Renal cortical epithelial cell (primary cell): ENCODE measurements at places on chromosomes 5 and 9.

- no peak for DNase-seq
Observed at GRCh38 chr9:94794476-94795167, 68.1 kb downstream of the AOPEP start.

- peak; percentile 61 for DNase-seq
Observed at GRCh38 chr5:35229076-35230037, 930 bp downstream of the PRLR start.

DNA sequence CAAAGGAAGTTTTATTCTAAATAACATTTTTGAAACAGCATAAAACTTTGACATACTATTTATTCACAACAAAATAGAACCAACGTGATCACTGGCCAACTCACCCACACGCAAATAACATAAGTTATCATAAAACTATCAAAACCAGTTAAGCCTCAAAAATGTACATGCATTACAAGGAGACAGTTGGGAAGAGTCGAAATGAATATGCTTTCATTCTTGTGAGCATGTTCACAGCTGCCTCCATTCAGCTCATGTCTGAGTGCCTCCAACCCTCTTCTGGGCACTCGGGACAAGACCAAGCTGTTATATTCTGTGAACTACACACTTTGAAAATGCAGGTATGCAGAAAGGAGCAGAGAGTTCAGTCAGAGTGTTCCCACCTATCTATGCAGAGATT lies 284.9 kb downstream of the BNC2 start:
- DNase-seq = no peak

DNA sequence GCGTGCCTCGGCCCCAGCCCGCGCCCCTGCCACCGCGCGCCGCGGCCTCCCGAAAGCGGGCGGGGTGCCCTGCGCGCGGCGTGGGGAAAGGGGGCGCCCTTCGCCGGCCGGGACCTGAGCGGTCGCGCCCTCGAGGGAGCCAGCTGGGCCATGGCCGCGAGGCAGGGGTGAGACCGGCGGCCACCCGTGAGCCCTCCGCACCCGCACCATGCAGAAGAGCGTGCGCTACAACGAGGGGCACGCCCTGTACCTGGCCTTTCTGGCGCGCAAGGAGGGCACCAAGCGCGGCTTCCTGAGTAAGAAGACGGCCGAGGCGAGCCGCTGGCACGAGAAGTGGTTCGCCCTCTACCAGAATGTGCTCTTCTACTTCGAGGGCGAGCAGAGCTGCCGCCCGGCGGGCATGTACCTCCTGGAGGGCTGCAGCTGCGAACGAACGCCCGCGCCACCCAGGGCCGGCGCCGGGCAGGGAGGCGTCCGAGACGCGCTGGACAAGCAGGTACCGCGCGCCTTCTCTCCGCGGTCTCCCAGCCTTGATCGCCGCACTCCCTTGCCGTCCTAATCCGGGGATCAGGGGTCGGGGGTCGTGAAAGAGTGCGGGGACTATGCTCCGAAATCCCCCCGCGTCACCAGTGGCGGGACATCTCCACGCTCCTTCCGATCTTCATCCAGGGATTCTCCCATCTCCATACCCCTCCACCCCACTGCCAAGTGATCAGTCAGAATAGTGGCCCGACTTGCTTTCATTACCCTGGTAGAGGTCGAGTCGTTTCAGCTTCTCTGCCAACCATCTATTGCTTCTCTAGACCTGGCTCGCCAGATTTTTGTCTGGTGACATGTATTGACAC lies 590 bp downstream of the RASGRF2 start:
- no peak for DNase-seq

GRCh38 chr5:136814619-136815378 lies 449.5 kb upstream of the TRPC7 start:
- no peak for DNase-seq

DNA sequence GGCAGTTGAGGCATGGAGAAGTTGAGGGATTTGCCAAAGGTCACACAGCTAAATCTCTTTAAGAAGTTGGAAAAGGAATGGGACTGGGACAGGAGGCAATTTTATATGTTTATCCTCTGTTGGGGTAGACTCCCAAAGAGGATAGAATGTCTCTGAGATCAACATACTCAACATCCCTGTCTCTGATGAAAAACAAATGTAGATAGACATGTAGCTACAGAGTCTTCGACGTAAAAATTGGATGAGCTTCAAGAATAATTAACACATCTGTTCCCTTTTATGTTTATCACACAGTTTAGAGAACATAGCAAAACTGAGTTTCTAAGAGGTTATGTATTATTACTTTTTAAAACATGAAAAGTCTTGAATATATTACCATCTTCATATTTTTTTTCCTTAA lies 204.6 kb upstream of the CD180 start:
- no peak for DNase-seq

- no peak for DNase-seq
Observed at GRCh38 chr5:116044073-116044472, 11.8 kb downstream of the ARL14EPL start.

GRCh38 chr9:131625508-131625787 lies 80.1 kb downstream of the PRRT1B start:
- DNase-seq = no peak

DNA sequence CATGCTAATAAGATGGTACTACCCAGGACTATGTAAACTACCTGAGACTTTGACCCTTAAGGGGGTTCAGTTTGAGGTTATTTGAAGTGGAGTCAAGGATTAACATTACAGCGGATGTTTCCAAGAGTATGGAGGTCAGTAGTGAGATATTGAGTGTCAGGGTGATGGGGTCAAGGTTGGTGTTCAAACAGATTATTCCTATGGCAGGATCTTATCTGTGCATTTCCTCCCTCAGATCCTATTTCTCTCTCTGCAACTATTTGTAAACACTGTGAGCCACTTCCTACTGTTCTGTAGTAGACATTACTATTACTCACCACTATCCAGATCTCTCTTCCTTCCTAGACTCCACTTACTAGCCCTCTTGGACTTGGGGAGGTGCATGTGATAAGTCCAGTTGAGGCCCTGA lies 54.0 kb upstream of the STOM start:
- no peak for DNase-seq

- no peak for DNase-seq
Observed at GRCh38 chr9:108078811-108079210, 589.2 kb upstream of the KLF4 start.

- DNase-seq = no peak
Observed at GRCh38 chr5:148808864-148809642, 17.4 kb upstream of the ADRB2 start.

- no peak for DNase-seq
Observed at GRCh38 chr9:109728686-109729300, 51.2 kb upstream of the PALM2AKAP2 start.

DNA sequence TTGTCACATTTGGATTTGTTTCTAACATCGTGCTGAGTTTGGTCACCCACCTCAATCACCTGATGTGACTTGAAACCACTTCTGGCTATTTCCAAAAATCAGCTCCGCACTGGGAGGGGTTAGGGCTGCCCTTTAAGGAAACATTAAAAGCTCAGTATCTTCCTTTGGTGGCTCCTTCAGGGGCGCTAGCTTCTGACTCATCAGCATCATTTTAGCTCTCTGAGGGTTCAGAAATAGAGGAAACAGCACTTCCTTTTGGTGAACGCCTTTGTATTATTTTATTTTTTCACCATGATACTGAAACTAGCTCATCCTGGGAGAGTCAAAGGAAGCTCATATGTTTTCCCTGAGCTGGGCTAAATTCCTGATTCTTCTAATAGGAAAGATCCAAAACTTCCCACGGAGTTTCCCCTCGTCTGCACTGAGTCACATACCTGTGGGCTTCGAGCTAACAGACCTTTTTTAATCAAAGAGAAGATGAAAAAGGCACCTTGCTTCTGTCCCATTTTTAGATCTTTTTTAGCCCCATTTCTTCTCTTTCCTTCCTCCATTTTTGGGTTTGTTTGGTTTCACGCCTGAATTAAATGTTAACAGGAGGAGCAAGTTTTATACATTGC lies 48.2 kb downstream of the ROPN1L start:
- DNase-seq = no peak

DNA sequence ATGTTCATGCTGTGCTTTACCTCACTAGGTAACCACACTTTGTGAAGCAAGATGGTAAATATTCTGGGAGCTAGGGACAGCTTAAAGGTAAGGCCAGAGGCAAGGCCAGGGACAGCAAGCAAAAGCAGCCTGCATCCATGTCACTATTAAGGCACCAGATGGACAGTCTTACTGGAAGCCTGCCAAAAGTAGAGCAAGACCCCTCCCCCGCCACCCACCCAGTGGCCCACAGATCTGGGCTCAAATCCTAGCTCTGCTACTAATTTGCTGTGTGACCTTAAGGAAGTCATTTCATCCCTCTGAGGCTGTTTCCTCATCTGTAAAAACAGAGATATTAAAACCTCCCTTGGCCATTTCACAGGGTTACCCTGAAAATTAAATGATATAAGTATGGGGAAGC lies 13.2 kb upstream of the ERMP1 start:
- no peak for DNase-seq

- DNase-seq = peak; percentile 64
Observed at GRCh38 chr9:112135706-112136105, 39.4 kb downstream of the SUSD1 start.

GRCh38 chr9:111648066-111648465 lies 13.3 kb upstream of the GNG10 start:
- peak; percentile 42 for DNase-seq

DNA sequence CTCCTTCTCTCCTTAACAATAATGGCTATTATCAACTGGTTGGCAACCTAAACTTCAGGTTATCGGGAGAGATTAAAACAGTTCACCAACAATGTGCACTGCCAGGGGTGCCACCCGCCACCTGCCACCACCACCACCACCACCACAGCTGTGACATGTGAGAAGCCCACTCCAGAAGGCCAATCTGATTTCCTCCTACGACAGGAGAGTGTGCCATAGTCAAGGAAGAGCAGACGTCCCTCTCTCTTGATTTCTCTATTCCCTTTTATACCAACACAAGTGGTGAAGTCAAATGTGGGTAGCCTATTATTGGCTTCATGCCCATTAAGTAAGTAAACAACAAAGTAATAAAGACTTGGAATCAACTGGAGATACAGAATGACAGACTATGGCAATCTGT lies 22.4 kb downstream of the GNAQ start:
- DNase-seq = no peak

- DNase-seq = no peak
Observed at GRCh38 chr9:92740446-92740961, 24.1 kb downstream of the BICD2 start.

- no peak for DNase-seq
Observed at GRCh38 chr9:75797085-75797580, 93.3 kb upstream of the PCSK5 start.

DNA sequence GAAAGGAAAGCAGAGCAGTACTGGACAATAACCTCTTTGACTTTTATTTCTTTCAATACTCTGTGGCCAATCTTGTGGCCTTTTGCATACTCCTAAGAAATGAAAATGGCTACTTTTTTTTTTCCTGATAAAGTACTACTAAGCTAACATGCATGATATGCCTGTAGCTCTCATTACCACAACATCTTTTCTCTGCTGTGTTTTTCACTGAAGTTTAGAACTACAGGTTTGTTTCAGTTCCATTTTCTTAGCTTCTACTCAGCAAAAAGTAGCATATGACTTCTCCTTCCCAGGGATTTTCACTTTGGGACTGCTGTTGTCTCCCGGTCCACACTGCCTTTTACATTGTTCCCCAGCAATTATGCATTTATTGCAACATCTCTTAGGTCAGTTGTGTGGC lies 204.0 kb downstream of the KCTD16 start:
- DNase-seq = no peak

DNA sequence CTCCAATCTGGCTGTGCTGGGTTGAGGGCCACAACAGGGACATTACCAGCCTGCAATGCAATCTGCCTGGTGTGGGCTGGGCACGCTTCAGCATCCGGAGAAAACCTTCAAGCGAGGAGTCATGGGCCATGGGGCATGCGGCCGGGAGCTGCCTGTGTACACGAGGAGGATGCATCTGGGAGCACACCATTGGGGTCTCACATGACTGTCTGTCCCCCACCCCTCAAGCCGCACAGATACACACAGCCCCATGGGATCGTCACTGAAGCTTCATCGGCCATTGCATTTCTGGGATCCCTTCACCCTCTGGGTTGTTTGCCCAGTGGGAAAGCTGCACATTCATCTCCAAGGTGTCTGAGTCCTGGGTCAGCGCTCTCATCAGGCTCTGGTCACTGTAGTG lies 9.9 kb downstream of the LCN1 start:
- no peak for DNase-seq

- DNase-seq = no peak
Observed at GRCh38 chr5:172364773-172365172, 81.2 kb upstream of the UBTD2 start.

DNA sequence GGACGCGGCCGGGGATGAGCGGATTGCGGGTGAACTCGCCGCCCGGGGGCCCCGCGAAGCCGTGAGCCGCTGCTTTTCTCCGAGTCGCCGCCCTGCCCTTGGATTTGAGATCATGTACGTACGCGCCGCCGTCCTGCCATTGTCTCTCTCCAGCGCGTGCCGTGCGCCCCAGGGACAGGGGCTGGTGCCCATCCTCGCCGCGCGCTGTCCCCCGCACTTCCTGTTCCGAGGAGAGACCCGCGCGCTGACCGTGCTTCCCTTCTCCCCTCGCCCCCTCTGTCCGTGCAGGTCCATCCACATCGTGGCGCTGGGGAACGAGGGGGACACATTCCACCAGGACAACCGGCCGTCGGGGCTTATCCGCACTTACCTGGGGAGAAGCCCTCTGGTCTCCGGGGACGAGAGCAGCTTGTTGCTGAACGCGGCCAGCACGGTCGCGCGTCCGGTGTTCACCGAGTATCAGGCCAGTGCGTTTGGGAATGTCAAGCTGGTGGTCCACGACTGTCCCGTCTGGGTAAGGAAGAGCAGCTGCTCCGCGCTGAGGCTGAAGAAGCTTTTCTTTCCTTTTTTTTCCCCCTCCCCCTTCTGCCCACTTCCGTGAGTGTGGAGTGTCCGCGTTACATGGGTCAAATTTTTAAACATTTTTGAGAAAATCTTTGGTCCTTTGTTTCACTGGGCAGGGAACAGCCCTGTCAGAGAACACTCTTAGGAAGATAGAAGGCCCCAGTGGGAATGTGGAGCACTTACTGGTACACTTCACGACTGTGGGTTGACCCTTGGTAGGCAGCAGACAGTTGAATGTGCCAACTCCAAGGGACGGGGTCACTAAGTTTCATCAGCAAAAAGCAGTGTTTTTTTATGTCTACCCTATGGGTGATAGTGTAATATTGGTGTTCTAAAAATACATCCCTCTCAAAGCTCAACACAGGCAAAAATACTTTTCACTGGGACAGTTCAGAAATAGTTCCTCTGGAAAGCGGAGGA lies 727 bp downstream of the RHOBTB3 start:
- DNase-seq = no peak

- DNase-seq = peak; percentile 88
Observed at GRCh38 chr5:37786862-37787519, 52.9 kb downstream of the GDNF start.

- DNase-seq = peak; percentile 78
Observed at GRCh38 chr9:33044162-33044673, 19.1 kb downstream of the DNAJA1 start.

GRCh38 chr5:179837076-179838011 lies 16.6 kb downstream of the SQSTM1 start:
- DNase-seq = no peak

DNA sequence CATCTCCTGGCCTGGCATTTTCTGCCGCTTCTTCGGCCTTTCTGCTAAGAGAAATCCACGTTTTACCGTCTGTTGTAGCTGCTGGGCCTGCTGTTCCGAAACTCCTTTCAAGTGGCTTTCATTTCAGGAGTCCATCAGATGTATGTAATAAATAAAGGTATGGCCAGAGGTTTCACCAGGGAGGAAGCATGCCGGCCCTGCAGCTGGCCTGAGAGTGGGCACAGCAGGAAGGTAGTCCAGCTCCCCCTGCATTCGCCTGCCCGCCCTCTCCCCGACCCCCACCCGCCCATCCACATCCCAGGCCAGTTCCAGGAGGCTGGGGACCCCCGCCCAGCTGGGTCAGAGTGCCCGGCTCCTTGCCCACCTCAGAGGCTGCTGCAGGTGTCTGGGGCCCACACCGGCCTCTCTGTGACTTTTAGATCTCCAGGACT lies 46.4 kb upstream of the EXOC3 start:
- no peak for DNase-seq
